RWPE2 (cell line): ENCODE measurements at places on chromosomes 16 and 17.

DNA sequence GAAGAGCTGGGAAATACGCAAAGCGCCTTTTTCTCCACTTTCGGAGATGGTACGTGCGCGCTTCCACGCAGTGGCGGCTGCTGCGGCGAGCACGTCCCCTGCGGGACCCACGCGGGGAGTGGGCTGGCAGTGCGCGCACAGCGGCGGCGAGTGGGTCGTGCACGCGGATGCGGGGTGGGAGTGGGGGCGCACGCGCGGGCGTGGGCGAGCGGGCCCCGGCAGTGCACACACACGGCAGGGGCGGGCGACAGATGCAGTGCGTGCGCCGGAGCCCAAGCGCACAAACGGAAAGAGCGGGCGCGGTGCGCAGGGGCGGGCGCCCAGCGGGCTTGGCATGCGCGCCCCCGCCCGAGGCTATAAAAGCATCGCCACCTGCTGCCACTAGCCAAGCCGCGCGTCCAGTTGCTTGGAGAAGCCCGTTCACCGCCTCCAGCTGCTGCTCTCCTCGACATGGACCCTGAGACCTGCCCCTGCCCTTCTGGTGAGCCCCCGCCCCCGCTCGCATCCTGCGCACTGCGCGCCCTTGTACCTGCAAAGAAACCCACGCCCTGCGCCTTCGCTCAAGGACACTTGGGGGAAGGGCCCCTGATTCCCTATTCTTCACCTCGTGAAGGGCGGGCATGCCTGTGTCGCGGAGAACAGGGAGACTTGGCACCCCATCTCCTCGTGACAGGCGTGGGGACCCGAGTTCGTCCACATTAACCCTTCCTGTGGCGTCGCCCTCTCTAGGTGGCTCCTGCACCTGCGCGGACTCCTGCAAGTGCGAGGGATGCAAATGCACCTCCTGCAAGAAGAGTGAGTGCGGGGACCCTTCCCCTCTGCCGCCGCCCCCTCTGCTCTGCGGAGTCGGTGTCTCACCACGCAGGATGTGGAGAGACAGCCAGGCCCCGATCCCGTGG lies at the start of gene MT3:
Gene MT3, plus strand, starts transcription at position 388 of the 899 bp plus-strand sequence. Its CDS starts 63 bp downstream, at position 451.
- DNase-seq: no peak

- DNase-seq: no peak
Observed at GRCh38 chr16:81429045-81429521, 15.5 kb upstream of the CMIP start.

DNA sequence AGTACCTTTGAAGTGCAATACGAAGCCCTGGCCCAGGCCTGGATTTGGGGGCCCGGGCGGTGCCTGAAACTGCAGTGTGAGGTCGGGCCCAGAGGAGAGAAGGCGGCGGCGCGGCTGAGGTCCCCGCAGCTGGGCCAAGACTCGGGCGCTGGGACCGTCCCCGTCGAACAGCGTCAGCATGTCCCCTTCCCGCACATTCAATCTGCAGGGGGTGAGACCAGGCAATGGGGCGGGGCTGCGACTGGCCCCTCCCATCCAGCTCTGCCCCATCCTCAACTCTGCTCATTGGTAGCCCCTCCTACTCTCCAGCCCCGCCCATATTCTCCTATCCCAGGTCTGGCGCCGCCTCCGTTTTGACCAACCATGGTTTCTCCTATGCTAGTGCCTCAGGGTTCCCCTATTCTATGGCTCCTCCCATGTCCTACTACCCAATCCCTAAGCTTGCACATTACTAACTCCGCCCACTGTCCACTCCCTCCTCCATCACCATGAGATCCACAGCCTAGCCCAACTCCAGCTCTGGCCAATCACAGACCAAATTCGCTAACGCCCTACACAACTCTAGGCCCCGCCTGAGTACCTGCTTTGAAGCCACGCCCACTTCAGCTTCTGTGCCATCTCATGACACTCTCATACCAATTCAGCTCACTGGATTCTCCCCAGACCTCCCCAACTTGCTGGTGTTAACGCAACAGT lies 14.4 kb upstream of the CDIPT start:
- DNase-seq: no peak

DNA sequence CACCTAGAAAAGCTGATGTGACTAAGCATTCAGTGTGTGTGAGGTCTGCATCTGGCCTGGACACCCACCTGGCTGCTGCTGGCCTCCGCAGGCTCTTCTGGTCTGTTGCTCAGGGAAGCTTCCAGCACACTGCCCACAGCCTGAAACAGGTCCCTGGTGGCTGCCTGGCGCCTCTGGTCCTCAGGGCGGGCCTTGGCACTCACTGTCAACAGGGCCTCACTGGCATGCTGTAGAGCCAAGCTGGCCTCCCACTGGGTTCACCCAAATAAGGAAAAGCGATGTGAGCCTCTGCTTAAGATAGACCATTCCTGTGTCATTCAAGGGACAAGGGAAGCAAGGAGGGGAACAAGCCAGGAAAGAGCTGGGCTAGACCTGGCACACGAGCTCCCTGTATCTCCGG lies 70.6 kb upstream of the BCO1 start:
- no peak for DNase-seq

DNA sequence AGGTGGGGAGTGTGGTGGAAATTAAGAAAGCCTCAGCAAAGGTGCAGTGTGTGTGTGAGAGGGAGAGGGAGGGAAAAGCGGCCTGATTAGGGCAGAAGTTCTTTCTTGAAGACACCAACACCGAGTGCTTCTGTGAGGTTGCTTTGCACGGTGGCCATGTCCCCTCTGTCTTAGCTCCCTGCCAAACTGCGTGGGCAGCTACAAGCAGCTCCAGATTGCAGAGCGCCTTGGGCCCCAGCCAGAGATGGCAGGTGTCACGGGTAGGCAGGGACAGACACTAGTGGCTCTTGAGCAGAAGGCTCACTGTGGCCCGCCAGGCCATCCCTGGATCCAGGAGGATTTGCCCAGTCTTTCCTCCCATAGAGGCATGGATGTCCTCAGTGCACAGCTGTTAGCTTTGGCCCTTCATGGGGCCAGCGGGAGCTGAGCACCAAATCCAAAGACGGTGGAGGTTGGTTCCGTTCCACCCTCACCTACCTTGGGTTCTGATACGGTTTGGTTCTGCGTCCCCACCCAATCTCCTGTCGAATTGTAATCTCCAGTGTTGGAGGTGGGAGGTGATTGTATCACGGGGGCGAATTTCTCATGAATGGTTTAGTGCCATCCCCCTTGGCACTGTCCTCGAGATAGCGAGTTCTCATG lies 21.4 kb downstream of the KIAA0513 start:
- no peak for DNase-seq

DNA sequence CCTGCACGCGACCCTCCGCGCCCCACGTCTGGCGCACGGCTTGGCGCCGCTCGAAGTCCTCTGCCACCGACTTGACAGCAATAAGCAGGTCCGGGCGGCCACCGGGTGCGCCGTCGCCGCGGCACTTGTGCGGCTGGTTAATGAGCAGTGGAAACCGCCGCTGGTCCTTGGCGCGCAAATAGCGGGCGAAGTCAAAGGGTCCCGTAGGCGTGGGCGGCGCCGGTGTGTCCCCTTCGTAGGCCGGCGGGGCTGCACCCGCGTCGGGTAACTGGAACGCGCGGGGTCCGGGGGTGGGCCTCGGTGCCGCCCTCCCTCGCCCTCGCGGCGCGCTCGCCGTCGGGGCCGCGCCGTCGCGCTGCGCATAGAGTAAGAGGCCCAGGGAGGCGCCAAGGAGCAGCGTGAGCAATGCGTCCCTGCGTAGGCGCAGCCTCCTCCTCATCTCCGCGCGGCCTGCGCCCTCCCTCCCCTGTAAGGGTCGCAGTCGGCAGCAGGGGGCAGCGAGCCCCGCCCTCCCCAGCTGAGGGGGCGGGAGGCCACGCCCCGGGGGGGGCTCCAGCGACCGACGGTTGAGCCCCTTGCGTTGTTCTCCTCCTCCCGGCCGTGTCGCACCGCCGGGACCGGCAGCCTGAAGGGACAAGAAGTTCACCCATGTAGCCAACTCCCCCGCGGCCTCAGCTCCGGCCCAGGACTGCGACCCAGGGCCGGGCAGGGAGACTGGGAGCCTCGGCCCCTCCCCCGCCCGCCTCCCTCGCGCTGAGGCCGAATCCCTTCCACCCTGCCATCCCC lies 558 bp downstream of the B3GNT9 start:
- DNase-seq: no peak

DNA sequence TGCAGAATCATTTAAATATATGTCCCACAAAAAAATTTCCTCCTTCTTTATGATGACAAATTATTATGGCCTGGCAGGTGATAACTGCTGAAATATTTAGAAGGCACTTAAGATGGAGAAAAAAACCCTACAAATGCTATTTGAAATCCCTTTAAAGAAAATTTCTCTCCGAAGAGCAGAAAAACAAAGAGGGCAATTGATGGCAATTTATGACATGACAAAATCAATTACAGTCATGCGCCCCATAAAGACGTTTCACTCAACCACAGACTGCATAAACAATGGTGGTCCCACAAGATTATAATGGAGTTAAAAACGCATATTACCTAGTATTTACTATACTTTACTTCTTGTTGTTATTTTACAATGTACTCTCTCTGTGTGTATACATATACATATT lies 25.2 kb upstream of the KIF2B start:
- DNase-seq: no peak

- no peak for DNase-seq
Observed at GRCh38 chr17:1651559-1651844, 1.8 kb upstream of the RILP start.

DNA sequence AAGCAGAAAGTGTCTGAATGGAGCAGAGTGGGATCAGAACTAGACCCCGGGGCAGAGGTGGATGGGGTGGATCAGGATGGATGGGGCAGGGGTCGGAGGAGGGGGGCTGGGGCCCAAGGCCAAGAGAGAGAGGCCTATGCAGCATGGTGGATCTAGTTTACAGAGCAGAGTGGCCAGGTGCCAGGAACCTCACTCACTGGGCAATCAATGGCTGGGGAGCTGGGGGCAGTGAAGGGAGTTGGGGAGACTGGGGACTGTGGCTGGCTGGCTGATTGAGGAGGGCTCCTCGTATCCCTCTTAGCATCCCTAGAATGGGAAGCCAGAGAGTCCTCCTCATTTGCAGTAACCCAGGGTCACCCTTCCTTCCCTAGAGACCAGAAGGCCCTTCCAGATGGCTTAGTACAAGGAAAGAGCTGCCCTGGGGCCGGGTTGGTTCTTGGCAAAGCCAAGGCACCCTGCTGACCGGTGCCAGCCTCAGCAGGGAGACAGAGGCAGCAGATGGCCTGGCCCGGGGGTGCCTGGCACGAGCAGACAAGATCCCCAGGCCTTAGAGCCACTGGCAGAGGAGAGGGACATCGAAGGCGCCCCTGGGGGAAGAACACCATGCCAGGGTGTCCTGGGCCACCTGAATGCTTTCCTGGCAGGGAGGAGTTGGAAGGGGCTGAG lies 36.8 kb downstream of the SRCIN1 start:
- DNase-seq: no peak
